Hindlimb muscle (tissue), 1 donor: ENCODE measurements at places on chromosomes 6 and 20.
A peak's percentile ranks its signal among the peaks of the same experiment; 100 is the strongest.

- no peak for DNase-seq
Measured at GRCh38 chr6:96834070-96834469, 3.2 kb downstream of the GPR63 start.

DNA sequence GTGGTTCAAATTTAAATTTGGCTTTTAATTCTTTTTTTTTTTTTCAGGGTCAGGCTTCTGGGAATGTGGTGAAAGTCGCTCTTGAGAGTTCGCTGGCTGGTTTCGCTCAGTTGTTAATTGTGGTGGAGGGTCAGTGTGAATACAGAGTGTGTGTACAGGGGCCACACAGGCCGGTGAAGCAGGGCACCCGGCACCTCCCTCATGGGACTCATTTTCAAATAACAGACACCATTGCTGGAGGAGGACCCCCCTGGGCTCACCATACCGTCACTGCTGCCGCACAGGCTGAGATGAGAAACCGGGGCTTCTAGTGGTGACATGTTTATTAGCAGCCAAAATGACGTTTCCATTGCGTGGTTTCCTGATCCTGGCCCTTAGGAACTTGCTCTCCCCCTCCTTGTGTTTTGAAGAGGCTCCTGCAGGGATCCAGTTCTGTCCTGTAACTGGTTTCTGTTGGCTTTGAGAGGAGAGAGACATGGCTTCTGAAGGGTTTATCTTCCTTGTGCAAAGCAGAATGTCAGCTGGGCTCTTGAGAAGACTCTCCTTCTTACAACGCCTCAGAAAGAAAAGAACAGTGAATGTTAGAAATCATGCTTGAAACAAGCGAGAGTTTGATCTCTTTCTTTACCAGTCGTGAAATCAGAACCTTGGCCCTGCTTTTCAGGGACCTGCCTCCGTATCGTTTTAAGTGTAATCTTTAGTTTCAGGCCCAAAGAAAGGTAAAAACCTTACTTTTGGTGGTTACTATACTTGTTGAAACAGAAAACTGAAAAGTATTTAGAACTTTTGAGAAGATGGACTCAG is 37.8 kb downstream of the DUSP22 start:
- DNase-seq: peak; percentile 38

GRCh38 chr6:15491986-15492269 is 170.9 kb downstream of the DTNBP1 start:
- DNase-seq: no peak

GRCh38 chr20:62339647-62340062 is 27.5 kb downstream of the LAMA5 start:
- DNase-seq: no peak

DNA sequence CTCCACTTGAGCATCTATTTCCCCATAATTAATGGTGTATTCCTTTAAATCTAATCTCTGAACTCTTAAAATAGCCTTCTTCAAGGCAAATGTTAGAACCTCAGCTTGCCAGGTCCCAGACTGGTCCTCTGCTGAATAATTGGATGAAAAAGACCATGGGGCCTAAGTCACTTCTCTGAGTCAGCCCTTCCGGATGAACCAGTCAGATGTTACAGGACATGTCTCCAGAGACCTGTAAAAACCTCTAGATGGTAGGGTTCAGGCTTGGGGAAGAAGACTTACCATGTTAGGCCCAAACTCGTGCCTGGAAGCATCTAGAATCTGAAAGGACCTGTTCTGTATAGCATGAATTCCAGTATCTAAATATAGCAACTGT is 97.3 kb downstream of the CDKAL1 start:
- no peak for DNase-seq

- no peak for DNase-seq
Measured at GRCh38 chr6:142787422-142787821, 157.6 kb downstream of the HIVEP2 start.

DNA sequence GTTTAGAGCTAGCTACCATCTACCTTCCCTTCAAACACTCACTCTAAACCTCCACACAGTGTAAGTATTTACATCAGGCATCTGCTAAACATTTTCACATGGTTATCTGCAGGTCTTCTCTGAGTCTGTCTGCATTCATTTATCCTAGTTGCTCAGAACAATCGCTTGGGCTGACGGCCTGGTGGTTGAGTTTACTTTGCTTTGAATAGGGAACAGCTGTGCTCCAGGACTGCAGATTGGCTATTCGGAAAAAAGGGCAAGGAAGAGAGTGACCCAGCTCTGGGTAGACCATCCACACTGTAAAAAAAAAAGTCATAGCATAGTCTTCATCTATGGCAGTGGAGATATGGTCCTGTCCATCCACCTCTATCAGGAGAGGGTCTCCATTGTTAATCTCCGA is 115.3 kb upstream of the ESR1 start:
- DNase-seq: no peak

GRCh38 chr6:19866173-19866984 is 29.2 kb downstream of the ID4 start:
- no peak for DNase-seq
